ENCODE measurements at places on chromosomes 16 and 17. TPM values are rescaled to one million over a fixed set of nuclear protein-coding genes. Genes with fewer than 3 reads are reported as not detected.

DNA sequence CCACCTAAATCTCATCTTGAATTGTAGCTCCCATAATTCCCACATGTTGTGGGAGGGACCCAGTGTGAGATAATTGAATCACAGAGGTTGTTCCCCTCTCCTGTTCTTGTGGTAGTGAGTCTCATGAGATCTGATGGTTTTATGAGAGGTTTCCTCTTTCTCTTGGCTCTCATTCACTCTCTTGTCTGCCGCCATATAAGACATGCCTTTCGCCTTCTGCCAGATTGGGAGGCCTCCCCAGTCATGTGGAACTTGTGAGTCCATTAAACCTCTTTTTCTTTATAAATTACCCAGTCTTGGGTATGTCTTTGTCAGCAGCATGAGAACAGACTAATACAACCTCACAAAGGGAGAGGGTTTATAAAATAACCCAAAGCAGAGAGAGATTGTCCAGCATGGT lies 367.4 kb downstream of the SNX29 start:
- no peak for DNase-seq

TOM1L1 gene
- 12.1 TPM for total RNA-seq

GRCh38 chr16:60748366-60748765 lies 1287.9 kb downstream of the CDH8 start:
- DNase-seq = no peak

DNA sequence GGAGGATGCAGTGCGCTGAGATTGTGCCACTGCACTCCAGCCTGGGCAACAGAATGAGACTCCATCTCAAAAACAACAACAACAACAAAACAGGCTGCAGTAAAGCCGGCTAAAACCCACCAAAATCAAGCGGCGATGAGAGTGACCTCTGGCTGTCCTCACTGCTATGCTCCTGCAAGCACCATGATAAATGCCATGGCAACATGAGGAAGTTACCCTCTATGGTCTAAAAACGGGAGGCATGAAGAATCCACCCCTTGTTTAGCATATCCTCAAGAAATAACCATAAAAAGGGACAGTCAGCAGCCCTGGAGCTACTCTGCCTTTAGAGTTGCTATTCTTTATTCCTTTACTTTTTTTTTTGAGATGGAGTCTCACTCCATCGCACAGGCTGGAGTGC lies 8.4 kb upstream of the LGALS3BP start:
- peak; percentile 25 for DNase-seq

ASPA gene
- 3.7 TPM for total RNA-seq

GRCh38 chr17:79979816-79980215 lies 55.9 kb downstream of the TBC1D16 start:
- no peak for DNase-seq

PSMD11 gene
- total RNA-seq = 67.8 TPM

DNA sequence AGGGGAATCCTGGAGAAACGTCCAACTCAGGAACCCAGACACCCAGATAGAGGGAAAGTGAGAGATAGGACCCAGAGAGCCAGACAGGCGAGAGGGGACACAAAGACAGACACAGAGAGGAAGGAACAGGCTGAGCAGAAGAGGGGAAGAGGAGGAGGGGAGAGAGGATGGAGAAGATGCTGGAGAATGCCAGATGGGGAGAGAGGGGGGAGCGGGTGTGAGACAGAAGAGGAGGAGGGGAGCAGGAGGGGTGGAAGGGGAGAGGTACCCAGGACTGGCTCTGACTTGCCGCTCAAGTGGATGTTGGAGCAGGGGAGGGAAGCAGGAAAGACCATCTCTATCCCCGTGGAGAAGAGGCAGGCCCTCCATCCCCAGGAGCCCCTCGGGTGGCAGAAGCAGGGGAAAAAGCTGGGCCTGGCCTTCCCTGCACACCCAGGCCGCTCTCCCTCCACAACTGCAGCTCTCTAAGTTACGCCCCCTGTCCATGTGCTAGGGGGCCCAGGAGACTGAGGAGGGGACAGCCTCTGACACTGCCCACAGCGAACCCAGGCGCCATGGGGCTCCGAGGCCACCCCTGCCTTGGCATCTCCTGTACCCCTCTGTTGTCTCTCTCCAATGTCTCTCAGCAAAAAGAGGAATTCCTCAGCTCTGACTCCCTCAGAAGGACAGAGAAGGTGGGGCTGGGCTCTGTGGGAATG lies 4.8 kb downstream of the PPP1R9B start:
- DNase-seq = no peak

TBX6 gene
- 0.79 TPM for total RNA-seq

DNA sequence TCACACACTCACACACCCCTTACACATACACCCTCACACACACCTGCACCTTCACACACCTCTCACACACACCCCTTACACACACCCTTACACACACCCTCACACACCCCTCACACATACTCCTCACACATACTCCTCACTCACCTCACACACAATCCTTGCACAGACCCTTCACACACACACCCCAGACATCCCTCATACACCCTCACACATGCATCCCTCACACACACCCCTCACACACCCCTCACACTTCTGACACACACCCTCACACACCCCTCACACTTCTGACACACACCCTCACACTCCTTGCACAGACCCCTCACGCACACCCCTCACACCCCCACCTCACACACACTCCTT lies 23.9 kb downstream of the C17orf67 start:
- DNase-seq = no peak

DNA sequence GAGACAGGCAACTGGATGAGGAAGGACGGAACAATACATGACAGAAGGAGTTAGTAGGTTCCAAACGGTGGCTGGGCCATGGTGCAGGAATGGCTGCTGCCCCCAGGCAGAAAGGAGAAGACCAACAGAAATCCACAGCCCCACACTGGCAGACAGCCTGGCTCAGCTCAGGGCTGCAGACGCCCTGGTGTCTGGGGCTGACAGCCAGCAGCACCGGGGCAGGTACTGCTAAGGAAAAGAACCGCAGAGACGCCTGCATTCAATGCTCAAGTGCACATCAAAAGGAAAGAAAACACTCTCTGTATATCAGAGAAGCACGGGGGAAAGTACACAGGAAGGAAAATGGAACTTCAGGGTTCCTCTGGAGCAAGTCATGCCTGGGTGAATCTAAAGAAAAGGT lies 53.4 kb downstream of the GAS7 start:
- DNase-seq = no peak

DNAH17 gene
- total RNA-seq = not detected

DNA sequence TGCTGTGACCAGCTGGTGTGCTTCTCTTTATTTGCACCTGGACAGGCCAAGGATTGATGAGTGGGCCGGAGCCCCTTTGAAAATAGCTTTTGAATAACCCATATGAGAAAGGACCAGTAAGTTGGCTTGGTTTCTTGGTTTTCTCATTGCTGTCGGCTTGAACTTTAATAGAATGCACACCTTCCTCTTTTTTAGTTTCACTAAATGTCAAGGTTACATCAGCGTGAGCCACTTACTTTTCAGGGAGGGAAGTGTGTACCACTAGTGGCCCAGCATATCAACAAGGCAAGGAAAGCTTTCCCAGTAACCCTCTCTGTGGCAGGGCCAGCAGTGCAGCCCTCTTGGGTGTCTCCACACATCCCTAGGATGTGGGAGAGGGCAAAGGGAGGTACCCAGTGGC lies 433.3 kb downstream of the CA10 start:
- DNase-seq = no peak

SECTM1 gene
- 5.5 TPM for total RNA-seq

NRN1L gene
- not detected for total RNA-seq

DNA sequence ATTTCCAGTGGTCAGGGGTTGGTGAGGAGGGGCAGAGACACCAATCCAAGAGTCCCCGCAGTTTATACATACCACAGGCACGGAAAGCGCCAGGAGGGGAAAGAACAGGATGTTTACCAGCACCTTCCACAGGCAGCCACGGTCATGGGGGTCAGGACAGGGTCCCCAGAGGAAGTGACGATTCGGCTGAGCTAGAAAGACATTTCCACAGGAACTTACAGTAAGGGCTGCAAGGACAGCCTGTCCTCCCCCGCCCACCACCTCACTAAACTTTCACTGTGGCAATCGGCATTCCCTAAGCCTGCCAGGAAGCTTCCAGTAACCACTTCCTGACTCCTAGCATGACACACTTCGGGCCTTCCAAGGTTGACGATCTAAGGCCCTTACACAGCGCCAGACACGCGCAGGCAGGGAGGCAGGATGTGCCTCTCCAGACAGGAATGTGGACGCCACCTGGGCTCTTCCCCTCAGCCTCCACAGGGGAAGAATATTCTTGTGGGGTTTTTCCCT lies 1.2 kb upstream of the MT2A start:
- peak; percentile 65 for DNase-seq

DNA sequence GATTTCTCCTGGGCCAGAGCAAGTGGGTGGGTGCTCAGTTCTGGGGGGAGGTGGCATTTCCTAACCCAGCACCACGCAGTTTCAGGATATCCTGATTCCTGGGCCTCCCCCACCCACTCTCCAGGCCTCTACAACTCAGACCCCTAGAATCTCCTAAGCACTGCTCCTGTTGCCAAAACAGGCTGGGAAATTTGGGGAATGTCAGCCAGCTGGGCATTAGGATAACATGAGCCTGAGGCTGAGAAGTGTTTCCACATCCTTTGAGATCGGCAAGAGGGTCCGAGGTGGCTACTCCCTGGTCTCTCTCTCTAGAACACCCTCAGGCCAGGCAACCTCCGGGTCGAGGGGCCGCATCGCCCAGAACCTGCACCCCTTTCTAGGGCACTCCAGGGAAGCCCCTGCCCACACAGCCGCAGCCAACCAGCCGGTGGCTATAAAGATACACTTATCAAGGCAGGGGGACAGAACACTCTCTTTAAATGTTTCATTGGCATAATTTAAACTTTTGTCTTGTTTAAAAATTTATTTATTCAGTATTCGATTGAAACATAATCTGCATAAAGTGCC lies 23.6 kb downstream of the TBC1D16 start:
- DNase-seq = peak; percentile 20

GRCh38 chr17:21772321-21772720 lies 80.0 kb downstream of the KCNJ18 start:
- no peak for DNase-seq

ORC6 gene
- total RNA-seq = 1.3 TPM

GRCh38 chr17:53409588-53409987 lies 413.1 kb upstream of the KIF2B start:
- no peak for DNase-seq

GRCh38 chr17:19946921-19947320 lies 30.7 kb downstream of the AKAP10 start:
- no peak for DNase-seq

DNA sequence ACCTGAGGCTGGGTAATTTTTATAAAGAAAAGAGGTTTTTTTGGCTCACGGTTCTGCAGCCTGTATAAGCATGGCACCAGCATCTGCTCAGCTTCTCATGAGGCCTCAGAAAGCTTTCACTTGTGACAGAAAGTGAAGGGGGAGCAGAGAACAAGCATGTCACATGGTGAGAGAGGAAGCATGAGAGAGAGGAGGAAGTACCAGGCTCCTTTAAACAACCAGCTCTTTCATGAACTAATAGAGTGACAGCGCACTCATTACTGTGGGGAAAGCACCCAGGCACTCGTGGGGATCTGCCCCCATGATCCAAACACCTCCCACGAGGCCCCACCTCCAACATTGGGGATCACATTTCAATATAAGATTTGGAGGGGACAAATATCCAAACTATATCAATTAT lies 86.8 kb downstream of the USP32 start:
- no peak for DNase-seq

- DNase-seq = no peak
Measured at GRCh38 chr16:15846510-15846909, 10.3 kb downstream of the MYH11 start.

- DNase-seq = no peak
Measured at GRCh38 chr17:32862940-32863339, 14.0 kb downstream of the MYO1D start.

TBC1D26 gene
- total RNA-seq = not detected

DNA sequence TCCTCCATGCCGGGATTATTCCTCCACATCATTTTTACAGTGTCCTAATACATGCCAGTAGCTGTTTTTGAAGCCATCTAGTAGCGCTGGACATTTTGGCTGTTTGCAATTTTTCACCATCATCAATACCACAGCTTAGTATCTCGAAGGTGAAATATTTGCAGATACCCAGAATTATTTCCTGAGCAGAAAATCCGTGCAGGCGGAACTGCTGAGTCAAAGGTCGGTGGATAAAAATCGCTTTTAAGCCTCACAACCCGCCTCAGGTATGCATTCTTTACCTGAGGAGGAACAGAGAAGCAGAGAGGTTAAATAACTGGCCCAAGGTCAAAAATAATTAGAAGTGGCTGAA lies 584 bp upstream of the TNRC6A start:
- no peak for DNase-seq

CLEC3A gene
- not detected for total RNA-seq

SMPD3 gene
- total RNA-seq = 1.2 TPM

DNA sequence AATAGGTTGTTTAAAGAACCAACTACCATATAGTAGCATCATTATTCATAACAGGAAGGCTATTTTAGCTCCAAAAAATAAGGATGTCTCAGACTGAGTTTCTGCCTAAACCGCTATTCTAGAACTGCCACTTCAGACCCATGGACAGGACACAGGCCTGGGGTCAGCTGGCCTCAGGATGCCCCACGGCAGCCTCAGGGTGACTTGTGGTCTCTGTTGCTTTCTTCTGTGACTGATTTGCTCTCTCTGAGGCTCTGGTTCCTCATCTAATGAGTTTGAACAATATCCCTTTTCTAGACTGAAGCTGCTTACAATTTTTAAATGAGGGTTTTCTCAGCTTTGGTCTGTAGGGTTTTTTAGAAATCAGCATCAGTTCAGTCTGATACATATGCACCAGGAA lies 31.8 kb upstream of the IRF8 start:
- DNase-seq = no peak
